Bronchial smooth muscle cell (primary cell): ENCODE measurements at places on chromosomes 5 and 9. TPM values are rescaled to one million over a fixed set of nuclear protein-coding genes. Genes with fewer than 3 reads are reported as not detected.

Gene CTXN3
- not detected in 2 replicates for total RNA-seq

Gene C5orf58
- not detected in 2 replicates for total RNA-seq

Gene OBP2B
- total RNA-seq: not detected in 2 replicates

Gene IFNA13
- not detected in 2 replicates for total RNA-seq

Gene SNX18
- total RNA-seq: 87.3 and 92.0 TPM in 2 replicates

Gene RMRP
- total RNA-seq: 67,158 and 134,448 TPM in 2 replicates

Gene MEGF10
- not detected in 2 replicates for total RNA-seq

Gene STPG3
- 0.16 TPM in 1 of 2 replicates, not detected in the other for total RNA-seq

Gene GPR151
- total RNA-seq: not detected in 2 replicates

Gene ODF2
- 21.4 and 21.6 TPM in 2 replicates for total RNA-seq

Gene MCCC2
- 15.1 and 17.7 TPM in 2 replicates for total RNA-seq

Gene IFNA2
- not detected in 2 replicates for total RNA-seq

Gene ARL10
- total RNA-seq: 7.6 and 11.3 TPM in 2 replicates

Gene SPATA31E1
- under 0.01 TPM in 1 of 2 replicates, not detected in the other for total RNA-seq

Gene NIPSNAP3A
- total RNA-seq: 12.4 and 26.0 TPM in 2 replicates

Gene HNRNPA0
- 9.9 TPM in 2 replicates for total RNA-seq

Gene ZFP37
- total RNA-seq: 3.3 and 3.7 TPM in 2 replicates

Gene DBN1
- total RNA-seq: 156 and 251 TPM in 2 replicates

Gene PDE6A
- not detected in 2 replicates for total RNA-seq

Gene NME5
- 2.7 and 3.9 TPM in 2 replicates for total RNA-seq

Gene TMEM252
- not detected in 2 replicates for total RNA-seq
